ENCODE measurements at places on chromosomes 4 and X. TPM values are rescaled to one million over a fixed set of nuclear protein-coding genes. Genes with fewer than 3 reads are reported as not detected.

GRCh38 chrX:13654116-13654515 is 1.2 kb downstream of the TCEANC start:
- DNase-seq, result no peak

DNA sequence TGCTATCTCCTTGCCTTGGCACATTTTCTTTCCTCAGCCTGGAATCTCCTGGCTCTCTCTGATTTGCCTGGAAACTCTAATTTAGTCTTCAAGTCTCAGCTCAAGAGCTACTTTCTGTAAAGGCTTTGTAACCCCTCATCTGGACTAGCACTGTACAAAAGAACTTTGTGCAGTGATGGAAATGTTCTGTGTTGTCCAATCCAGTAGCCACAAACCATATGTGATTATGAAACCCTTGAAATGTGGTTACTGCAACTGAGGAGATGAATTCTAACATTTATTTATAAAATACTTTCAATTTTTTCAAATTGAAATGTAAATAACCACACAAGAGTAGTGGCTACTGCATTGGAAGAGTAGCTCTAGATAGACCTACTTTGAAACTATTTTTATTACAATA is 66.6 kb upstream of the HS3ST1 start:
- DNase-seq, result no peak

- DNase-seq, result no peak
These were observed 207.7 kb downstream of the RCHY1 start for GRCh38 chr4:75306506-75306905.

DNA sequence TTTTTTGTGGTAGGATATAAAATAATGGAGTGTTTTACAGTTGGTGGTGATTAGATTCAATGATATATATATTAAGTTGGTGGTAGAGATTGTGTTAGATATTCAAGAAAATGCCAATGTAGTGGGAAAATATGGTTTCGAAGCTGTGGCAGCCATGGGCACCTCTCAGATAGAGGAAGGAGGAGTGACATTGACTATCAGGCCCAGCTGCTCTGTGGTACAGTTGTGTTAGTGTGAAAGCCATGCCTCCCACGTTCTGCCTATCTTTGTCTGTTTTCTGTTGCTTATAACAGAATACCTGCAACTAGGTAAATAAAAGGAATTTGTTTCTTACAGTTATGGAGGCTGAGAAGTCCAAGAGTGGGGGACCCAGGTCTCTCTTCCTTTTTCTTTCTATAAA is 101.9 kb downstream of the ARHGAP10 start:
- DNase-seq, result no peak

DNA sequence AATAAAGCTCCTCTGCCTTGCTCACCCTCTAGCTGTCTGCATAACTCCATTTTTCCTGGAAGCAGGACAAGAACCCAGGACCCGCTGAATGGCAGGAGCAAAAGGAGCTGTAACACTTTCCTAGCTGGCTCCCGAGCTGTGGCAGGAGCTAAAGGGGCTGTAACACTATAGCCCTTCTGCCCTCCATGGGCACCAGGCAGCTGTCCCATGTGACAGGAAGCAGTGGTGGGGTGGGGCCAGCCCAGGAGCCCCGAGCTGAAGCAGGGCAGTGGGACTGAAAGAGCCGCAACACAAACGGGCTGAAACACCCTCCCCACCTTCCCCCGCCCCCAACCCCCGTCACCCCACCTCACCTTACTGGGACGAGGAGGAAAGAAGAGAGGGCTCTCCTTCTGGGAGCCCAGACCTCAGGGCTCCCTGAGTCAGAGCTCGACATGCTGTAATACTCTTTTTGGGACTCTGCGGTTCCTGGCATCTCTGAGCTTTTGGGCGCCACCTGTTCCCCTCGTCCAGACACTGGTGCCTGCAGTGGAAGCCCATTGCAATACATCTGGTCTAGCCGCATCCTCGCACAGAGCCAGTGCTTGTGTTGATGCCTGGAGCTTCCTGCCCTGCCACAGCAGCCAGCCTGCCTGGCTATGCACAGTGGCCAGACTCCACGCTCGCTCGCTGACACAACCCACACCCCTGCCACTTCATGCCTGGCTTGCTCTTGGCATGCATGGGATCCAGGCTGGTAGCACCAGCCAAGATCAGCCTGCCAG is 39.4 kb downstream of the PPM1K start:
- DNase-seq, result no peak

GRCh38 chr4:113141901-113142346 is 92.5 kb downstream of the ANK2 start:
- peak; percentile 75 for DNase-seq

- no peak for DNase-seq
These were observed 10.1 kb downstream of the RBM47 start for GRCh38 chr4:40619600-40619999.

GRCh38 chr4:4868040-4868757 is 8.7 kb downstream of the MSX1 start:
- no peak for DNase-seq

BMPR1B gene
- 0.76 TPM for total RNA-seq

TACR3 gene
- not detected for total RNA-seq
